Amniotic epithelial cell (primary cell): ENCODE measurements at places on chromosomes 1 and 21.

- DNase-seq = no peak
Observed at GRCh38 chr21:22019766-22020165, 1021.6 kb downstream of the NCAM2 start.

DNA sequence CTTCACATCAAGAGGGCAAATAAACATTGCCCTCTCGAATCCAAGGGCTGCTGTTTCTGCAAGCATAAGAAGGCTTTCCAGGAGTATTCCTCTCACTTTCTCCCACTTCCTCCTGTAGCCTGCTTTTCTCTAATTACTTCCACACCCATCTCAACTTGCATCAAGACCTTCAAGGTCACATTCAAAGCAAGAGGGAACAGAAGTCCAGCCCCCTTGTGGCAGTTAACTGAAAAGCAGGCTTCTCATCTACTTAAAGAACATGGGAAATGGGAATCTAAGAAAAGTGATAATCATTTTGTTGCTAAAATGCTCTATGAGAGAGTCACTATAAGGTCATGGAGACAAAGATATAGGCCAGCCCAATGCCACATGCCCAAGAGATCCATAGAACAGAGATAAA, 874.4 kb downstream of the KCNT2 start:
- peak; percentile 32 for DNase-seq

GRCh38 chr21:28375708-28376385, 616.8 kb downstream of the LTN1 start:
- peak; percentile 38 for DNase-seq

- DNase-seq = no peak
Observed at GRCh38 chr21:42248783-42249597, 30.1 kb downstream of the ABCG1 start.

DNA sequence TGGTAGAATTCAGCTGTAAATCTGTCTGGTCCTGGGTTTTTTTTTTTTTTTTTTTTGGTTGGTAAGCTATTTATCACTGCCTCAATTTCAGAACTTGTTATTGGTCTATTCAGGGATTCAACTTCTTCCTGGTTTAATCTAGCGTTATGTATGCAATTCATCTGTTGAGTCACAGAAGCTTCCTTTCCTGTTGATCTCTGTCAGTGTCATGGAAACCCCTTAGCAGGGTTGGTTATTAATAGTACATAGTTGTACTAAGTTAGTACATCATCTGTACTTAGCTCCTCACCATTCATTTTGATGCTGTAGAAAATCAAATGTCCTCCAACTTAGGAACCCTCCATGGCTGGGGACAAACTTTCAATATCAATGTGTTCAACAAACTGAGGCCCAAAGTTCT, 51.0 kb upstream of the BARHL2 start:
- no peak for DNase-seq

DNA sequence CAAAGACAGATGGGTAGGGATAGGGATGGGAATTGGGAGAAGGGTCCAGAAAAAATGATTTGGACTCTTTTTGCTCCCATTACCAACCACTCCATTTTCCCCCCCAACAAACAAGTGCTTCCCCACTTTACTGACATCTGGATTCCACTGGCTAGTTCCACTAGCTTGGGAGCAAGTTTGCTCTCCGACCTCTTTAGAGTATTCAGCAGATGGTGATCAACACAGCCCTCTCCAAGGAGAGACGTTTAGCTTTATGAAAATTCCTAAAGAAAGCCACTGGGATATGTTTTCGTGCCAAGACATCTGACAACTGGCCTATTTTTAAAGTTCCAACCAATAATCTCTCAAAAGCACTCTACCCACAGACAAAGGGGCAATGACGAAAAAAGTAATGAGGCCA, 50.3 kb downstream of the ITPKB start:
- DNase-seq = no peak

GRCh38 chr21:41678924-41679318, 87.9 kb downstream of the RIPK4 start:
- peak; percentile 97 for DNase-seq

DNA sequence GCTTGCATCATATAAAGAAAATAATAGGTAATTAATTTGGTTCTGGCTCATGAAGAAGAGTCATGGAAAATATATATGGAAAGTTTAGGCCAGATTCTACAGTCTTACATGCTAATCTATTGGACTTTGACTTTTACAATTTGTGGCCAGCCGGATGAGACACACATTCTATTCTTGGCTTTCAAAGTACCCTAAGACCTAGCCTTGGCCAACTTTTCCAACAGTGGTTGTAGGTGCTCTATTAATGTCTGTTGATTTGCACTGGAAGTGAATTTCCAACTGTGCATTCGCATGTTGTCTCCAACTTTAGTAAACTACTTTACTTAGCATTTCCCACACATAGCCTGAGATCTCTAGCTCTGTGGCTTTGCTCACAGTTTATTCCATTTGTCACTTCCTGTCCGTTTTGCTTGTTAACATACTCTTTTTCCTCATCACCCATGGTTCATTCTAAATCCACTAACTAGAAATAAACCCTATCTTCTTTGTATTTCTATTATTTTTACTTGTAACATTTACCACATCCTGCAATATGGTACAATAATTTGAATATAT, 644.0 kb downstream of the PTPRC start:
- no peak for DNase-seq

DNA sequence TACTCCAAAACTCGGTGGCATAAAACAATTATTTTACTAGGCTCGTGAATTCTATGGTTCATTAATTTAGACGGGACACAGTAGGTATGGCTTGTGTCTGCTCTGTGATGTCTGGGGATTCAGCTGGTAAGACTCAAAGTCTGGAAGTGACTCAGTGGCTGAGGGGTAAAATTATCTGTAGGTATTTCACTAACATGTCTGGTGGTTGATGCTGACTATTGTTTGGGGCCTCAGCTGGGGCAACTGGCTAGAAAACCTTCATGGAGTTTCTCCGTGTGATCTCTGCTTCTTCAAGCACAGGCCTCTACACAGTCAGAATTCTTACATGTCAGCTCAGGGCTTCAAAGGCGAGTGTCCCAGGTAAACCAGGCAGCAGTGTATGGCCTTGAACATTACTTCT, 41.2 kb upstream of the KLF17 start:
- DNase-seq = peak; percentile 67

DNA sequence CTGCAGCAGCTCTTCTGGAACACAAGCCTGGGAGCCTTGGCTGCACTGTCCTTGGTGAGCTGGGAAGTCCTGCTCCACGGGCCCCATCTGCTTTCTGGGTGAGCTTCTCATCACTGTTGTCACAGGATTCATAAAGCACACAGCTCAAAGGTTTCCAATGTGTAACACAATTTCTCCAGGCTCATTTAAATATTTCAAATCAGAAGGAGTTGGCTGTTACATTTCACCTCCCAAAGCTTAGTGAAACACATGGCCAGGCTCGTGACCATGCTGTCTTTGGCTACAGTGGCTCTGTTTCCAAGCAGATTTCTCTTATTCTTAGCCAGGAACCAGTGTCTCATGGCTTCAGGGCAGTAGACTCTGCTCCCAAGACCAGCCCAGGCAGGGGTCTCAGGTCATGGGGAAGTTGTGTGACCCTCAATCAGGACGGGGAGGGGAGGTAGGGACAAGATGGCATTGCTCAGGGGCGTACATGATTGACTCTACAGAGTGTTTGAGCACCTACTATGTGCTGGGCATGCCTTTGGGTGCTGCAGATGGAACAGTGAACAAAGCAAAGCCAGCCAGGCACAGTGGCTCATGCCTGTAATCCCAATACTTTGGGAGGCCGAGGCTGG, 353.0 kb downstream of the NPHP4 start:
- no peak for DNase-seq

- peak; percentile 40 for DNase-seq
Observed at GRCh38 chr1:155322571-155322952, 1.9 kb downstream of the RUSC1 start.

GRCh38 chr1:217021400-217021799, 298.2 kb upstream of the ESRRG start:
- no peak for DNase-seq

DNA sequence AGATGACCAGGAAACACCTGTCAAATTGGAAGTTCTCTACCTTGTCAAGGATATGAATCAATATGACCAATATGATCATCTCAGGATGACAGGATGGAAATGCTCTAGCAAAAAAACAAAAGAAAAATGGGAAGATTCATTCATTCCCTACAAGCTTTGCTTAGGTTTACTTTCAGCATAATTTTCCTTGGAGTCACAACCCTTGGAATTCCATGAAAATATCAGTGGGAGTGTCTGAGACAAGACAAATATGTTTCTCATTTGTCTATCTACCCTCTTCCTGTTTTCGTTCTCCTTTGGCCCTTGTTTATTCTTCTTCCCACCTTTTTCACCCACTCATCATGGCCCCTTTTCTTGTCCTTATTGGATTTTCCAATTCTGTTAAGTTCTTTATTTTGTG, 50.6 kb downstream of the COLGALT2 start:
- no peak for DNase-seq

- DNase-seq = peak; percentile 53
Observed at GRCh38 chr1:238690415-238690814, 696.0 kb upstream of the CHRM3 start.

GRCh38 chr1:229318056-229318455, 24.8 kb downstream of the CCSAP start:
- peak; percentile 19 for DNase-seq

- no peak for DNase-seq
Observed at GRCh38 chr1:27545271-27545670, 55.3 kb upstream of the WASF2 start.

DNA sequence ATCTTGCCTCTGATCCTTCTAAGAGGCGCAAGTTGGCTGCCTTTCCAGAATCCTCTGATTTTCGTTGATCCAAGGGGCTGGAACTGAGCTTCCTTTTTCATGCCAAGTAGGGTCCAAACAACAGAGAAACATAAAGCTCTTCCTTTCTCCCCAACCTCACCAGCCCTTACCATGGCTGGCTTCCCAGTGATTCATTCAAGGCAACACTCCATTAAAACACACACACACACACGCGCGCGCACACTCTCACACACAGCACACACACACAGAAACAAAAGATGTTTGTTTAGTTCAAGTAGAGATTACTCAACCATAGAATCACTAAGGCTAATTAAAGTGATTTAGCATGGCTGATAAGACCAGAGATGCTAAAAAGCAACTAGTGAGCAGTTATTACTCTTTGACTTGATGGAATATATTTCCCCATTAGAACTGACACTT, 13.0 kb upstream of the GUCA2A start:
- peak; percentile 92 for DNase-seq

DNA sequence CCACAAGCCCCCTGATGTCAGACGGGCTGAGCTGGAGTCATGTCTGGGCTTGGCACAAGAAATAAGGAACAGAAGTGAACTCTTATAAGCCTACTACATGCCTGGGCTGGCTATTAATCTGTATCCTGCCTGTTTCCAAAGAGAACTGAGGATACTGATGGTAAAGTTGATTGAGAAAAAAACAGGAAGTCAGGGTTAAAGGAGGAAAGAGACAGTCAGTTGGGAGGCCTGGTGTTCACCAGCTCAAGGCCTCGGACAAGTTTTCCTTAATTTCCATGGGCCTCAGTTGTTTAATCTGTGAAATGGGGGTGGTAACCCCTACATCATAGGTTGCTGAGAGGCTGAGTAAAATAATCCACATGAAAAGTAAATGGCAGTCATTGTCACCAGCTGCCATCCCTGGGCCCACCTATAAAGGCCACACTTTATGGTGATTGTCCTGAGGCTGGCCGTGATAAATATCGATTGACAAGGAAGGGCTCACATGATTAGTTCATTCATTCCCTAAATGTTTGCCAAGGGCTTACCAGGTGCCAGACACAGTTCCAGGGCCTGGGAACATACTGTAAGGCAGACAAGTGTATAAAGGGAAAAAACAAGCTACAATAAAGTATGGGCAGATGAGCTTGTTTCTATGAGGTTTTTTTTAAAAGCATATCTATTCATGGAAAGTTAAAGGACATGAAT, 2.8 kb downstream of the ALDH4A1 start:
- no peak for DNase-seq

DNA sequence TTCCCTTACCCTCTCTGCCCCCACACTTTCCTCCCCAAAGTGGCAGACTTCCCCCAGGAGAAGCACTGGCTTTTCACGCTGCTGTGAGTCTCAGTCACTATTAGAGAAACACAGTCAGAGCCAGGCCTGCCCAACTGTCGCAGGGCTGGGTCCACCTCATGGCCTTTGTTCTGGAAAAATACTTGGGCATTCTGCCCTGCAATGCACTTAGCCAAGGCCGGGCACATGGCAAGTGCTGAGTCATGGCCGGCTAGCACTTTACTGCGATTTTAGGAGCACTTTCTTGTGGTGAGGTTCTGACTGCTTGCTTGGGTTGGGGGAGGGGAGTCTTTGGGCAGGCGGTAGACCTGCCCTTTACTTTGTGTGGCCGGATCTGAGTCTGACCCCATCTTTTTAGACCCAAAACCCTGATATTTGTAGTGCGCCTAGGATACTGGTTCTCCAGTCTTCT, 7.7 kb downstream of the EPHX1 start:
- DNase-seq = peak; percentile 85

DNA sequence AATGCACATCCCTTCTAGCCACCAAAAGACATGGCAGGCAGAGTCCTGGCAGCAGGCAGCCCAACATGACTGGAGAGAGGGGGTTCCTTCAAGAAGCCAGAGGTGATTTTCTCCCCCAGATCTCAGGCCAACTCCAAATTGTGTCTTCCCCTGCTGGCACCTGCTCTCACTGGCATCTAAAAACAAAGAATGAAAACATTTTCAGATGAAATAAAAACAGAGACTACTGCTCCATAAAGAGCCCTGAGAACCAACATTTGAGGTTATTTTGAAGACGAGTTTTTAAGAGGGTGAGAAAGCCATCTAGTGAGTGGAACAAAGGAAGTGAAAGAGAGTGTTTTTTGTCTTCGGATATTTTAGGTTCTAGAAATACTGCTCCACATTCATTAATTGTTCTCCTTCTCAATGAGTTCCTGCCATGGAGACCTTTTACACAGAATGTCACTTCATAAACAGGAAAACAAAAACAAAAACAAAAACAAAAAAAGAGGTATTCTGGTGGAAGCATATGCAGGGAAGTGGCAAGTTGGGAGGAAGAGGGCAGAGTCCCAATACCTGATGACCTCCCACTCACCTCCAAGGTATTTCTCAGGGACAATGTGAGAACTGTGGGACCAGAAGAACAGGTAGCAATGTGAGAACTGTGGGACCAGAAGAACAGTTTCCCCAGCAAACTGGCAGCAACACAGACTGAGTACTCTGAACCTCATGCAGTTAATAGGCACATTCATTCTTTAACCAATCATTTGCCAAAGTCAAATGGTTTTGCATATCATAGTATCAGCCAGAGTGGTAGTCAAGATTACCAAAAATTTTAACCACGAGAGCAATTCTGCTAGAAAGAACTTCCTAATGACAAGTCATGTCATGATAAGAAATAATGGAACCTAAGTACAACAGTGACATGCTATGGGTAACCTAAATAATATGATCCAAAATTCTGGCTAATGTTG, 50.0 kb downstream of the KIAA0319L start:
- no peak for DNase-seq
